ENCODE measurements at places on chromosomes 5 and 9.

GRCh38 chr9:71743882-71744281, 24.4 kb downstream of the CEMIP2 start:
- no peak for DNase-seq

DNA sequence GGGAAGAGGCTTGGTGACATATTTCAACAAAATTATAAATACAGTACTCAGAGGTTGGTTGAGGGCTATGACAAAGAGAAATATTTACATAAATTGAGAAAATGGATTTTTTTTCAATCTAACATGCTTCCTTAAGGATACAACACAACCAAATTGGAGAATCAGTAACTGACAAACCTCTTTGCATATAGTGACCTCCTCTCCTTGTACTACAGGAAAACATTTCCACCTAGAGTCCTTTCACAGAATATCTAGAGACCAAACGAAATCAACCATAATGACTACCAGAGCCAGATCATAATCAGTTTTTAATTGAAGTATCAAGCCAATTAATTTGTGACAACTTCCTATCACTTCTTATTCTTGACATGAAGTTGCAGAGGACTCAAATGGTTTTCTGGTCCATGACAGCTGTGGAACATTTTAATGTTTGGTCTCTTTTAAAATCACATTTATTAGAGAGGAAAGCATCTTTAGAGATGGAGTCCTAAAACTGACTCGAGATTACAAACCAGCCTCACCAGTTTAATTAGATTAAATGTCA, 1636.5 kb upstream of the C9orf72 start:
- no peak for DNase-seq

GRCh38 chr5:173750538-173751265, 134.3 kb upstream of the BOD1 start:
- no peak for DNase-seq

- no peak for DNase-seq
Measured at GRCh38 chr9:76717613-76718012, 46.6 kb upstream of the PCA3 start.

DNA sequence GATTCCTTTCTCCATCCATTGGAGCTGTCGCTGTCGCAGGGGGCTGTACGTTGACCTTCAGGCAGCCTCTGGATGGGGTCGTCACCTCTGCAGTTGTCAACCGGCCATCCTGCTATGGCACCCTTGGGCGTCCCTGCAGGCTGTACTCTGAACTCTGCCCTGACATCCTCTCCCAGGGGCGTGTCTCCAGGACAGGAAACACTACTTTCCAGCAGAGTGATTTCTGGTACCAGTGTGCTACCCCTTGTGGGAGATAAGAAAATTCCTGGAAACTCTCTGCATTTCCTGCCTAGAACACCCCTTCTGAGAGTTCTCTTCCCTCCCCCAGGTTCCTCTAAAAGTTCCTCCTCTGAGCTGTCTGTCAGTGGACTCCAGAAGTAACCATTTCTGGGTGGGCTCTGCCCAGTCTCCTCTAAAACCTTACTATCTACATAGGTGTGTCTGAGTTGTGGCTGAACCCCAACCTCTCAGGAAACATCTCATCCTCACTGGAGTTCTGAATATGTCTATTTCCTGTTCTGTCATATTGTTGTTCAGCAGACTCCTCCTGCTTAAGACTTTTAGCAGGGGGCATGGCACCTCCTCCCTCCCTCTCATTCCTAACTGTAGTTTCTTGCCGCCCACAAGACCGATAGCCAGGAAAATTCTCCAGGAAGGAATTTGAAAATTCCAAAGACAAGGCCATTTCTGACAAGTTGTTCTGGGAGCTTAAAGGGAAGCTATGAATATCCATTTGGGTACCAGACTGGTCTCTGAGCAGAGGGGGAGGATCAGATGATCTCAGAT, 145.3 kb upstream of the RASEF start:
- DNase-seq, result no peak

DNA sequence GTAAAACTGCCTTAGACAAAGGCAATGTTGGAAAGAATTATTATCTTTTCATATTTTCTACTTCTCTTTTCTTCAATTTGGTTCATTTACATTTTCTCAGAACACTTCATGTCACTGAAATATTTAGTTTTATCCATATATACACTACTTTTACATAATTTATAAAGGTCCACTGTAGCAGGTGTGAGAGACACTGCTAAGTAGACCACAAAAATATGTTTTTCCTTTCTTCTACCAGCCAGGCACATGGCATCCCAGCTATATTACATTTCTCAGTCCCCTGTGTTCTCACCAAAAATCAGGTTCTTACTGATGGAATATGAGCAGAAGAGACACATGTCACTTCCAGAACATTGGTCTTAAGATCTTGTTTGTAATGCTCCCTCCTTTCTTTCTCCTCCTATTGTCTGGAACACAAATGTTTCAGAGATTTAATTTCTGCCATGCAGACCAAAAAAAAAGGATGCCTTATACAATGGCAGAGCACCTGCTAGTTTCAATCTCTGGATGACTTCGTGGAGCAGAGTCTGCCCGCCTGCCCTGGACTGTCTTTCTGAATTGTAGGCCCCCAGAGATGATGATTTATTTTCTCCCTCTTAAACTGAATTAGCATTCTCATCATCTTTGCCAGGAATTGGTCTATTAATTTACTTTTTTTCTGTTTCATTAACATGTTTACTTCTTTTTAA, 125.4 kb upstream of the ACOT12 start:
- no peak for DNase-seq

GRCh38 chr5:160213537-160213936, 15.8 kb upstream of the FABP6 start:
- no peak for DNase-seq

- DNase-seq, result no peak
Measured at GRCh38 chr9:11868795-11869194, 824.4 kb upstream of the TYRP1 start.

Data from NCI-H2227 treated with DMSO at 0.1 percent for 48 hours (cell line).